ENCODE measurements at places on chromosomes 13 and 19. TPM values are rescaled to one million over a fixed set of nuclear protein-coding genes. Genes with fewer than 3 reads are reported as not detected.
A peak's percentile ranks its signal among the peaks of the same experiment; 100 is the strongest.

DNA sequence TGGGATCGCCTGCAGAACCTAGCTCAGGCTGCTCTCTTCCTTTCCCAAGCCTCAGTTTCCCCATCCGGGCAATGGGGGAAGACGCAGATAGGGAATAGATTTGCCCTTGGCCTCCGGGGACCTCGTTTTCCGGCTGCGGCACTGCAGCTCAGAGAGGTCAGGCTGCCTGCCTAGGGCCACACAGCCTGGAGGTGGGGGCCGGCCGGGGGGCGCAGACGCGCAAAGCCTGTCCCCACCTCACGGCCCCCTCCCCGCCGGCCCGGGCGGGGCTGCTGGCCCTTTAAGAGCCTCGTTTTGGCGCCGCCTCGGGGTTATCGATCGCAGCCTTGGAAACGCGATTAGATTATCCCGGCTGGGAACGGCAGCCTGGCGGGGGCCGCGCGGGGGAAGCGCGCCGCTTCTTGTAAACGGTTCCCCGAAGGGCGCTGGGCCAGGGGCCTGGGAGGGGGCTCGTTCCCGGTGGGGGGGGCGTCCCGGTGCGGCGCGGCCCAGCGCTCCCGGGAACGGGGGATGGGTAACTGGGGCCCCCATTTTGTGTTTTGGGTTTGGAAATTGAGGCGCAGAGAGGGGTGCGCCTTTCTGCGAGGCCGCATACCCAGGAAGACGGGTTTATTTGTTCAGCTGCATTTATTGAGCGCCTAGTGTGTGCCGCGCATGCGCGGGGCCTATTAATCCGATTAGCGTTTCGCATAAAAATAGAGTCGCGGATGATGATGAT lies 23.4 kb upstream of the TCF3 start:
- no peak overlapping the region for H3K4me3 ChIP-seq
- H3K27me3 ChIP-seq, result peaks cover 83% of the 10 kb centered on the region
- DNase-seq, result no peak
- no peaks in the 10 kb centered on the region for H3K36me3 ChIP-seq

FCER2 gene
- not detected for total RNA-seq

DNA sequence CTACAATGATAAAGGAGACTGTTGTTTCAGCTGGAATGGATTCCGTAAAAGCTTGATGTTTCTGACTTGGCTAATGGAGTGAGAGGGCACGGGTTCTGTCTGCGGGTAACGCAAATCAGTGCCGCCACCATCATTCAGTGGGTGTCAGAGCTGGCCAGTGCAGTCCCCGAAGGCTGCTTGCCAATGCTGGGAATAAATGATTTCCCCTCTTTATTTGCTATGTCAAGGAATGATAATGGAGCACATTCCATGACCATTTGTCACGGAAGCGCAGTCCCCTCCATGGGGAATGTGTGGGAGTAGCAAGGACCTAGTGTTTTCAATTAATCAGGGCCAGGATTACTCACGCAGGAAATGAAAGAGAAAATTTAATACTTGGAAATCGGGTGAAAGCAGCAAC lies 899.3 kb downstream of the UQCRFS1 start:
- no peak overlapping the region for H3K4me3 ChIP-seq
- peak; percentile 69 for DNase-seq
- no peaks in the 10 kb centered on the region for H3K36me3 ChIP-seq
- peak overlapping the region; percentile 36 for H3K27ac ChIP-seq

PDX1 gene
- total RNA-seq, result not detected

GRCh38 chr13:46816371-46816770 lies 19.4 kb upstream of the ESD start:
- H3K4me3 ChIP-seq, result no peak overlapping the region
- no peaks in the 10 kb centered on the region for H3K36me3 ChIP-seq
- no peak for DNase-seq
- no peak overlapping the region for H3K27ac ChIP-seq
- no peaks in the 10 kb centered on the region for H3K4me1 ChIP-seq

- no peak for DNase-seq
- H3K4me3 ChIP-seq, result no peak overlapping the region
- H3K27ac ChIP-seq, result no peak overlapping the region
- no peaks in the 10 kb centered on the region for H3K36me3 ChIP-seq
- H3K27me3 ChIP-seq, result peaks cover 22% of the 10 kb centered on the region
These were observed 808 bp downstream of the SLITRK5 start for GRCh38 chr13:87671753-87672605.

DNA sequence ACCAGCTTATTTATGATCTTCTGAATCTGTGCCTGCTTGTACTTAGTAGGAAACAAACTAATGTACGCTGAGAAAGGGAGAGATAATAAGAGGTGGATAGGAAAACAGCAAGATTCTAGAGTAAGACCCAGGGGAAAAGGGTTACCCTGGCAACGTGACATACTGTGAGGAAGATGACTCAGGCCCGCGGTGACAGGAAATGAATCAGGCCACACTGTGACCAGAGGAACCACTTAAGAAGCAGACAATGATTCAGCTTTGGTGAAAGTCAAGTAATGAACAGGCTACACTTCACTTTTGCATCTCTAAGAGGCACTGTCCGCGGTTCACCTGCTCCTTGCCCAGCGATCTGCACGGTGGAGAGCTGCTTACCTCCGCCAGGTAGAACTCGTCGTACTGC lies 158.2 kb downstream of the NALCN start:
- peak overlapping the region; percentile 82 for H3K27ac ChIP-seq
- no peaks in the 10 kb centered on the region for H3K36me3 ChIP-seq
- peaks cover 11% of the 10 kb centered on the region for H3K4me1 ChIP-seq
- no peak overlapping the region for H3K4me3 ChIP-seq
- DNase-seq, result peak; percentile 90

ZNF575 gene
- 0.09 TPM for total RNA-seq

ZNF90 gene
- not detected for total RNA-seq

- no peak for DNase-seq
- no peak overlapping the region for H3K4me3 ChIP-seq
- no peak overlapping the region for H3K27ac ChIP-seq
These were observed 201.9 kb downstream of the KCTD12 start for GRCh38 chr13:76684336-76684735.

CILP2 gene
- 0.03 TPM for total RNA-seq

GRCh38 chr19:12867120-12868099 lies 13.8 kb downstream of the DNASE2 start:
- H3K27ac ChIP-seq, result no peak overlapping the region
- H3K4me1 ChIP-seq, result no peaks in the 10 kb centered on the region
- no peak for DNase-seq
- H3K4me3 ChIP-seq, result no peak overlapping the region

KLF5 gene
- total RNA-seq, result 4.2 TPM

DNA sequence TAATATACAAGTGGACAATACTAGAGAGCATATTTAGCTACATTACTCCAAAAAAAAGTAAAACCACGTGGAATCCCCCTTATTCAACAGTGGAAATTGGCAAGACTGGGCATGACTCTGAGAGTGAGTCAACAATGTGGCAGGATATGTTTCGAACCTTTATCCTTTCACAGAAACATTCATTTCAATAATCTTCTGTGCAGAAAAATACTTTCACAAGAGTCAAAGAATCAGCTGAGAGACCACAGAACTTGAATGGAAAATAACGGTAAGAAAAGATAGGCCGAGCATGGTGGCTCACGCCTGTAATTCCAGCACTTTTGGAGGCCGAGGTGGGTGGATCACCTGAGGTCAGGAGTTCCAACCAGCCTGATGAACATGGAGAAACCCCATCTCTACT lies 25.1 kb upstream of the CD70 start:
- H3K27ac ChIP-seq, result no peak overlapping the region
- H3K4me3 ChIP-seq, result no peak overlapping the region
- no peaks in the 10 kb centered on the region for H3K27me3 ChIP-seq
- H3K36me3 ChIP-seq, result no peaks in the 10 kb centered on the region

FUT2 gene
- not detected for total RNA-seq

- no peaks in the 10 kb centered on the region for H3K27me3 ChIP-seq
- H3K27ac ChIP-seq, result no peak overlapping the region
- H3K36me3 ChIP-seq, result no peaks in the 10 kb centered on the region
- DNase-seq, result no peak
- H3K4me3 ChIP-seq, result no peak overlapping the region
These were observed 270.4 kb downstream of the DLEU7 start for GRCh38 chr13:50573066-50573465.

GRCh38 chr19:1487576-1488281 lies 2.4 kb downstream of the PCSK4 start:
- no peaks in the 10 kb centered on the region for H3K36me3 ChIP-seq
- no peak overlapping the region for H3K27ac ChIP-seq
- H3K4me1 ChIP-seq, result peaks cover 16% of the 10 kb centered on the region
- no peak overlapping the region for H3K4me3 ChIP-seq
- peaks cover 17% of the 10 kb centered on the region for H3K27me3 ChIP-seq

- DNase-seq, result no peak
- no peaks in the 10 kb centered on the region for H3K36me3 ChIP-seq
- H3K27ac ChIP-seq, result no peak overlapping the region
- no peaks in the 10 kb centered on the region for H3K27me3 ChIP-seq
These were observed 11.8 kb downstream of the NLRP11 start for GRCh38 chr19:55820037-55820436.

GPR183 gene
- total RNA-seq, result 49.7 TPM

GRCh38 chr19:44777715-44778347 lies at the start of gene CBLC:
Gene CBLC, plus strand, starts transcription at chr19:44777890. Its CDS starts 42 bp downstream, at chr19:44777932.
- peak; percentile 43 for DNase-seq
- H3K4me3 ChIP-seq, result no peak within 1 kb of the TSS
- no peaks in the 10 kb centered on the region for H3K36me3 ChIP-seq

NCR1 gene
- total RNA-seq, result not detected

DNA sequence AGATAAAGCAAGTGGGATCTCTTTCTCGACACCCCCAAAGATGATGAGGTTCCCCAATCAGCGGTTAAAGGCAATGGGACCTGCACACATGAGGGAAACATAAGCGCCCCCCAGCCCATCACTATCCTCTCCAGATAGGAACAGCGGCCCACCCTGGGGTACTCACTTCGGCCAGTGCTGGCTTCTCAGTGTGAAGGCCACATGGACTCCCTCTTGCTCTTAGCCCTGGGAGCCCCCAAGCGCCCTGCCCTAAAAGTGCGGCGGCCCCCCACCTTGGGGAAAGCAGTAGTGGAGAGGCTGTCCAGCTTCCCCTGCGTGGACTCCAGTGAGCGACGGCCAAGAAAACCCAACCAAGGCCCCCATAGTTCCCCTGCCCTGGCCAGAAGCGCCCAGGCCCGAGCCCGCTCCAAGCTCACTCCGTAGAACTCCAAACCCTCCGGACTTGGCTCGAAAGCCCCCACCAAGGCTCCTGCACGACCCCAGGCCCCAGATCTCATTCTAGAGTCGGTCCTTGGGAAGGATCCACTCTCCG lies 1.0 kb downstream of the CACNA1A start:
- peaks cover 53% of the 10 kb centered on the region for H3K27me3 ChIP-seq
- H3K36me3 ChIP-seq, result no peaks in the 10 kb centered on the region
- H3K27ac ChIP-seq, result no peak overlapping the region
- no peak overlapping the region for H3K4me3 ChIP-seq

FAM83E gene
- total RNA-seq, result 0.11 TPM

DNA sequence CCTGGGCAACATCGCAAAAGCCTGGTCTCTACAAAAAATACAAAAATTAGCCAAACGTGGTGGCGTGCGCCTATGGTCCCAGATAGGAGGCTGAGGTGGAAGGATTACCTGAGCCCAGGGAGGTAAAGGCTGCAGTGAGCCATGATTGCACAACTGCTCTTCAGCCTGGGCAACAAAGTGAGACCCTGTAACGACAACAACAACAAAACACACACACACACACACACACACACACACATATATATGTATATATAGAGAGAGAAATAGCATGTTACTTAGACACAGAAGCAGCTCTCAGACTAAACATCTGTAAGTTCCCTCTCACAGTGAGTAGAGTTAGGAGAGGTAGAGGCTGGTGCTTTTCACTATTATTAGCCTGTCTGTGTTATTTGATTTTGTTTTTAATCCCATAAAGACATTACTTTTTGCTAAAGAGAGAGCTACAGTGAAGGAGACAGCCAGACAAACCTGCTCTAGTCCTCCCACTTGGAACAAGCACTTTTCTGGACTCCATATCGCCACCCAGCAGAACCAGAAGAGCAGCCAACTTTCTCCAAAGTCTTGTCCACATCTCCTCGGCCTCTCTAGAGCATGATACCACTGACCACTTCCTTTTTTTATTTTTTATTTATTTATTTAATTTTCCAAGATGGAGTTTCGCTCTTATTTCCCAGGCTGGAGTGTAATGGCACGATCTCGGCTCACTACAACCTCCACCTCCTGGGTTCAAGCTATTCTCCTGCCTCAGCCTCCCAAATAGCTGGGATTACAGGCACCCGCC lies 2.8 kb upstream of the LIN7B start:
- H3K36me3 ChIP-seq, result peaks cover 43% of the 10 kb centered on the region
- H3K4me3 ChIP-seq, result no peak overlapping the region
- no peak for DNase-seq
- no peak overlapping the region for H3K27ac ChIP-seq
- no peaks in the 10 kb centered on the region for H3K27me3 ChIP-seq
- peaks cover 41% of the 10 kb centered on the region for H3K4me1 ChIP-seq

GRCh38 chr19:29495901-29496441 lies 29.8 kb upstream of the VSTM2B start:
- no peak overlapping the region for H3K27ac ChIP-seq
- no peak overlapping the region for H3K4me3 ChIP-seq
- no peaks in the 10 kb centered on the region for H3K27me3 ChIP-seq
- H3K4me1 ChIP-seq, result no peaks in the 10 kb centered on the region

Data from SJSA1 (cell line).